ENCODE measurements at places on chromosomes 11 and 22.

GRCh38 chr11:129702410-129703398 is 112.9 kb upstream of the TMEM45B start:
- no peak for DNase-seq

DNA sequence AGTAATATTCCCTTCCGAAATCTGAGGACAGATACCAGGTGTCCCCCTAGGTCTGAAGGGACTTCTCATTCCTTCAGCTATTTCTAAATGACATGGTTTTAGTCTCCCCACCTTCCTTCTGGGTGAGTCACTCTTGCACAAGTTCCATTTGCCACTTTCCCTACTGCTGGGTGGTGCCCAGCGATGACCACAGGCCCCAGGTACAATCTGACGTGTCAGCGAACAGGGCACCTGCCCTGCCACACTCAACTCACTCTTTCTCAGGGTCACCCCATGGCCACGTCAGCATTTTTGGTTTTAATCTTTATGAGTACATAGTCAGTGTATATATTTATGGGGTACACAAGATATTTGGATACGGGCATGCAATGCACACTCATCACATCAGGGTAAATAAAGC is 17.2 kb downstream of the POU2AF1 start:
- no peak for DNase-seq

DNA sequence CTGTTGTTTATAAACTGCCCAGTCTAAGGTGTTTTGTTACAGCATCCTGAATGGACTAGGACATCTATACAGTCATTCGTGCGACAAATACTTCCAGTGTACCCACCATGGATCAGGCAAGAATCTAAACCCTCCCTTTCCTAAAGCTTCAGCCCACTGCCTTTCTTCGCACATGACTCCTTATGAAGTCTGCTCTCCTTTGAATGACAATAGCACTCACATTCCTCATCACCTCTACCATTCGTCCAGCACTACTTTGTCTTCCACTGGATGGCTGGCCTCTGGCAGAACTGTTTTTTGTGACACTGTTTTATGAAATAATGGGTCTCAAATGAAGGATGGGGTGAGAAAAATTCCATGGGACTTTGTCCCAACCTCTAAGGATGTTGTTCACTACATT is 89.8 kb upstream of the LIN7C start:
- no peak for DNase-seq

- peak; percentile 58 for DNase-seq
Measured at GRCh38 chr11:117026593-117027330, 71.5 kb downstream of the SIK3 start.

DNA sequence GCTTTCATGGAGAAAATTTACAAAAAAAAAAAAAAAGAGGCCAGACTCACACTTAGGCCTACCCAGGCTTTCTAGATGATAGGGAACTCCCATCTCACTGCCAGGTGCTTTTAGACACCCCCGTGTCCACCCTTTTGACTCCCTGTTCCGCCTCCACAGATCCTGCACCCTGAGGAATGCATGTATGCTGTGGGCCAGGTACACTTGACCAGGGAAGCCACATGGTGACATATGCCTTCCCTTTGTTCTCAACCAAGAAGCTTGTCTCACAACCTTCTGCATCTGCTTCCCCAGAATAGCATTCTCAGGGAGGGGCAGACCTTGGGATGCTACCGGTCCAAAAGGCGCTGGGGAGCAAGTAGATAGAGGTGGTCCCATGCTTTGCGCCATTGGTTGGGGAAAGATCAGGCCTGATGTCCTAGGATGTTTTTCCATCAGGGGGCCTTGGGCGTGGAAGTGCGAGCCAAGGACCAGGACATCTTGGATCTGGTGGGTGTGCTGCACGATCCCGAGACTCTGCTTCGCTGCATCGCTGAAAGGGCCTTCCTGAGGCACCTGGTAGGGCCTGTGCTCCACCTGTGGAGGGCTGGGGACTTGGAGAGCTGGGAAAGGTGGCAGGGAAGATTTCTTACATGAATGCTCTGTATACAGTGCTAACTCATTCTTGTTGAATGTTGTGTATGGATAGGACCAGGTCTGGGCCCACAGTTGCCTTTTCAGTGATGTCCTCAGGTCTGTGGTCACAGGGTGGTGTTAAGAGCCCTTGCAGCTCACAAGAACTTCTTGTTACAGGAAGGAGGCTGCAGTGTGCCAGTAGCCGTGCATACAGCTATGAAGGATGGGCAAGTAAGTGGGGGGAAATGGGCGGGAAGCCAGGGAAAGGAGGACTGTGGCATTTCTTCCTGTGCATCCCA is 7.5 kb downstream of the HMBS start:
- peak; percentile 32 for DNase-seq

- no peak for DNase-seq
Measured at GRCh38 chr11:115695677-115696364, 191.6 kb upstream of the CADM1 start.

DNA sequence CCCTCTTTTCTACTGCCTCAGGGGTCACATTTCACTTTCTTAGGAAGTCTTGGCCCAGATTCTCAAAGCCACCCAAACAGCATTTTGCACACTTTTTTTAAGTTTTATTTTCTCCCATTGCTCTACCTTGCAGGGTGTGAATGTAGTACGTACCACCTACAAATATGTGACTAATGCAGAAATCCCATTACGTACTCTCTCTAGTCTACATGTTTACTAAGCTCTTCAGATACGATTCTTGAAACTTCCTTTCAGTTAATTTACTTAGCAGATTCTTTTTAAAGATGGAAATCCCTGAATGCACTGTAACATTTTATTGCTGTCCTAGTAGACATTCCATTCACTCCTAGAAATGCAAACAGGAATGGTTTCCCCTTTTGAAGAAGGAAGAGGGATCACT is 61.3 kb downstream of the LRRC4C start:
- DNase-seq, result no peak

DNA sequence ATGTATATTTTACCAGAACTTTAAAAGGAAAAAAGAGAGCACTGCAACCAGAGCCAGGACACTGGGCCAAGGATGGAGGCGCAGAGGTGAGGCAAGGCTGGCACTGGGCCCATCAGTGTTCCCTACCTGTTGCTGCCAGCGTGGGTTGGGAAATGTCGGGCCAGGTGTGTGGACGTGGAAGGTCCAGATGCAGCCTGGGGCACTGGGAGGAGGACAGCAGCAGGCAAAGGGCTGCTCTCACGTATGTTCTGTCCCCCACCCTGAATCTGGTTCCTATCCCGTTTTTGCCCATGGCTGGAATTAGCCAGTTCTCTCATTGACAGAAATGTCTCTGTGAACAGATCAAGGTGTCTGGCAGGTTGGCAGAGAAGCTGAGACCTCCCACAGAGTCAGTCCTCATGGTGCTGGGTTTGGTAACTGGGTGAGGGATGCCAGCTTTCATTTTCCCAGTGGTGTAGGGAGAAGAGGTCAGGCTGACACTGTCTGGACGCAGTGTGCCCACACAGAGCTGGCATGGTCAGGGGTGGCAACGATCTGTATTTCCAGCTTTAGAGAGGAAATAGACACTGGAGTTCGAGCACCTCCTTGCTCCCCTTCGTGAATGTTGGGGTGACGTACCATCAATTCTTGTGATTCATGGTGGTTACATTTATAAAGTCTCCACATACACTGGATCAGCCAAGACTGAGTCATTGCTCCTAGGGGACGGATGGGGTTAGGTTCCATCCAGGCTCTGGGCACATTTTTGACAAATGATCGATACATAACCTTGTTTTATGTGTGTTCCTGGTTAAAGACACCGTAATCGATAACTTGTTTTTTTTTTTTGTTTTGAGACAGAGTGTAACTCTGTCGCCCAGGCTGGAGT is 4.3 kb upstream of the PNPLA3 start:
- no peak for DNase-seq

- DNase-seq, result no peak
Measured at GRCh38 chr11:57653163-57653562, 3.5 kb upstream of the YPEL4 start.

DNA sequence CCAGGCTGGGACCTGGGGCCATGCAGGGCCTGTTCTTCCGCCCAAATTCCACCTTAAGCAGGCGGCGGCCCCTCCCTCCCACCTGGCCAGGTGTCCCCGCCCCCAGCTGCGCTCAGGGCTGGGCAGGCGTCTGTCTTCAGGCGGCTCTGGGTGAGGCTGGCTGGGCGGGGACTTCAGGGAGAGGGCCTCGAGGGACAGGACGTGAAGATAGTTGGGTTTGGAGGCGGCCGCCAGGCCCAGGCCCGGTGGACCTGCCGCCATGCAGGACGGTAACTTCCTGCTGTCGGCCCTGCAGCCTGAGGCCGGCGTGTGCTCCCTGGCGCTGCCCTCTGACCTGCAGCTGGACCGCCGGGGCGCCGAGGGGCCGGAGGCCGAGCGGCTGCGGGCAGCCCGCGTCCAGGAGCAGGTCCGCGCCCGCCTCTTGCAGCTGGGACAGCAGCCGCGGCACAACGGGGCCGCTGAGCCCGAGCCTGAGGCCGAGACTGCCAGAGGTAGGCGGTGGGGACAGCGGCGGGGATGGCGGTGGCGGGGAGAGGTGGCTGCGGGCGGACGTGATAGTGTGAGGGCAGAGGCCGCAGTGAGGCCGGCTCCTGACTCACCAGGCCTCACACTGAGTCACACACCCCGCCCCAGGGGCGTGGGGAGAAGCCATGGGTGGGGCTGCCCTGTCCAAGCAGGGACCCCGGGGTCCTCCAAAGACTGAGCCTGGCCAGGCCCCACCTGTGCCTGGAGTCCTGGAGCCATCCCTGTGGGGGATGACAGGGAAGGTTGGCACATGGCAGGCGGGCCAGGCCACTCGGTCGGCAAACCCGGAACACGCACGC is at the start of gene PKP3:
TSS of gene PKP3 (plus strand) at position 176 of the 824 bp plus-strand sequence. CDS start at position 260, 84 bp downstream.
- peak; percentile 76 for DNase-seq

DNA sequence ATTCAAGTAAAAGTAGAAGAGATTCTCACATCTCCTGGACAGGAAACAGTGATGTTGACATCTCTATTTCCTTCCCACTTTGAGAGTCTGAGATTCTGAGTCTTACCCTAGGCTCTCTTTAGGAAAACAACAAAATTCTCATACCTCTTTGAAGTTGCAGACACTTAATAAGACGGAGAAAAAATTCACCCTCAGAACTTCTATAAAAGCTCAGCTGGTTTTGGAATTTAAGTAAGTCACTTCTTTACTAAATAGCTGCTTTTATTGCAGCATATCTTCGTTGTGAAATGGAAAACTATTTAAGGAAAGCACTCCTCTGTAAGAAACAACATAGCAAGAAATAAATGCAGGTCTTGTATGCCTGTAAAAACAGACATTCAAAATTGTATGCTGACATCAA is 79.1 kb downstream of the MSANTD4 start:
- DNase-seq, result no peak

- peak; percentile 66 for DNase-seq
Measured at GRCh38 chr11:133978794-133979193, 22.0 kb upstream of the IGSF9B start.

DNA sequence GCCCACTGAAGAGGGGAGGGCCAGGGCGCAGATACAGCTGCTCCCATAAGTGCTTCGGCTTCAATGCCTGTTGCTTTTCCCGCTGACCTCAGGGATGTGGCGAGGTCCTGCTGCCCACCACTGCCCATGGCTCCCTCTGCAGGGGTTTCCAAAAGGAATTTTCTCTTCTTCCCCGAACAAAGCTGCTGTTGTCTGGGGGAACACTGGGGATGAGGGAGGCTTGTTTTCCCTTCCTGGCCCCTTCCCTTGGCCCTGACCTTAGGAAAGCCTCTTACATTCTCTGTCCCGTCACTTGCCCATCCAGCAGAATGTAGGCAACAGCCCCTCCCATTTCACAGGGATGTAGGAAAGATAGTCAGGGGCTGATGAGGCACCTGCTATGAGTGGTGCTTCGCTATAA is 34.8 kb downstream of the CD82 start:
- DNase-seq, result no peak

- DNase-seq, result peak; percentile 49
Measured at GRCh38 chr11:101446238-101446637, 137.6 kb downstream of the TRPC6 start.

DNA sequence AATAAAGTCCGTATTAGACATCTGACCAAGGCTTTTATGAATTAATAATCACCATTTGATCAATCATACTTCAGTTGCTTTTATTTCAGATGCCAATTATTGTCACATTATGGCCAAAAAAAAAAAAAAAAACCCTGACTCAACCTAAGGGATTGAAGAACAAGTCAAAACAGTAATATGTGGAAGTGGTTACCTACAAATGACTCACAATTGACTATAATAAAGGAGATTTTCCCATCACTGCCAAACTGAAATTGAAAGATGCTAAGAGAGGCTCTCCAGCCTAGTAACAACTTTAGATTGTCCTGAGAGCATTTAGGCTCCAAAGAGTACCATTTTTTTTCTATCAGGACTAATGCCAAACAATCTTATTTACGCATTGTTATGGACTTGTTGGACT is 35.2 kb downstream of the SOX6 start:
- DNase-seq, result peak; percentile 71

GRCh38 chr22:46673662-46674236 is 53.6 kb downstream of the GRAMD4 start:
- no peak for DNase-seq

DNA sequence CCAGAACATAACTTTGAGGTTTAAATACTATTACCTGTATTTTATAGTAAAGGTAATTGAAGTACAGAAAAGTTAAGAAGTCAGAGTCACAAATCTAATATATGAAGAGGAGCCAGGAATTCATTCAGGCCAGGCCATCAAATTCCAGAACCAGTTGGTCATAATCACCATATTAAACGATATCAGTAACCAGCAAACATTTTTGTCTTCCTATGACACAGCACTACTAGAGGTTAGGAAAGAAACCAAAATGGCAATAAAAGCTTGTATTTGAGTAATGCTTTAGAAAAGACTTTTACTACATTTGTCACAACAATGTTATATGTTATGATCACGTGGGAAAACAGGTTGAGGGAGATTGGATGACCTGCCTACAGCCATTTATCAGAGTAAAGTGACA is 62.2 kb downstream of the DKK3 start:
- DNase-seq, result no peak

GRCh38 chr22:43144949-43145348 is 1.8 kb upstream of the MCAT start:
- DNase-seq, result no peak

DNA sequence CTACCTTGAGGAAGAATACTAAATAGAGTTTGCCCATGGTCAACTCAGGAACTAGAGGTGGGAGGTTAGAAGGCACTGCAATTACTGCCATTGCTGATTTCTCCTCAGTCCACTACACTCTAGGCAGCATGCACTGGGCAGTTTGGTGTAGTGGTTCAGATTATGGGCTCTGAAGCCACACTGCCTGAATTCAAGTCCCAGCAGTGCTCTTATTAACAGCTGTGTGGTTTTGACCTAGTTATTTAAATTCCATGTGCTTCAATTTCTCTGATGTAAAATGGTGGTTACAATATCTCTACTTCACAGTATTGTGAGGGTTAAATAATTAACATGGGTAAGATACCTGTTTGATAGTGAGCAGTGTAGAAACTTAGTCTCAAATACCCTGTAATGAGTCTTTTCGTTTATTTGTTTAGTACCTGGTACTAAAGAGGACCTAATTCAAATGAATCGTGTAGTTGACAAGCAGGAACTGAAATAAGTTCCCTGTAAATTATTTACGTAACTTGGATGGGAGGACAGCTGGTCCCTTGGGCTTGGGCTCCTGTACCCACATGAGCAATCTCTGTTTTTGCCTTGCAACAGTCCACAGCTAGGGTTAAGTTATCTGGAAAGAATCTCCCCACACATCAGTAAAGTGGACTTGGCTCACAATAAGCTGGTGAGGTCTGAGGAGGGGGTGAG is 17.8 kb downstream of the PRR5L start:
- DNase-seq, result no peak

- no peak for DNase-seq
Measured at GRCh38 chr22:21921729-21922128, 30.9 kb downstream of the PPM1F start.
